Right kidney (tissue), 9 donors: ENCODE measurements at places on chromosomes 2 and 18.

DNA sequence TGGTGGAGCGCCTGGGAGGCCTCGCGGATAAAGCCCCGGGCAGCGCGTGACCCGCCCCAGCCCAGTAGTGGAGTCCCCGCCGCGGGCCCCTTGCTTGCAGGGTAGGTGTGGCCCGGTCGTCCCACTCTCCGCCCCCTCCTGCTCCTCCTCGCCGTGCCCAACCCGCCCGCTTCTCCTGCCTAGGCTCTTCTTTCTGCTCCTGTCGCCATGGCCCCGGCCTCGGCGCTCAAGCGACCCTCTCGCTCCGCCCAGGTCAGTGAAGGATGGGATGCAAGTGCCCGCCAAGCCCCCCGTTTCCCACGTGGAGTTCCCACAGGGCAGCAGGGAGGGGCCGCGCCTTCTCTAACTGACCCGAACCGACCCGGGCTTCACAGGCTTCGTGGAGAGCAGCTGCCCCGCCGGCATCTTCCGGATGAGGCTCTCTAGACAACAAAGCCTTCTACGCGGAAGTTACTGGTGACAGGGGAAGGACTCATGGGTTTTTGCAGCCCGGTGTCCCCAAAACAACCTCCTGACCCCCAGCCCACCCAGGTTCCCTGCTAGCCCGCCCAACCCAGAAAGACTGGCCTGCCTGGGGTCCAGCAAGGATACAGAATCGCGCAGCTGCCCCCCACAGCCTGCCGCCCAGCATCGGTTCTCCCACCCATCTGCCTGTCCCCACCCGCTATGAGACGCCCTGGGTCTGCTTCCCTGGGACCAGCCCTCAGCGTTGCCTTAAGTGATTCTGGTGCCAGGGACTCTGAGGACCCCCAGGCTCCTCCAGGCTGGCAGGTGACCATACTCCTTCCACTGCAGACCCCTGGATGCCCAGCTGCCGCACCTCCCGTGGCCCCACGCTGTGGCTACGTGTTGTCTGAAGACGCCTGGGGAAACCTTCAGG is 32.8 kb downstream of the TTC32 start:
- DNase-seq, result peak; percentile 78

DNA sequence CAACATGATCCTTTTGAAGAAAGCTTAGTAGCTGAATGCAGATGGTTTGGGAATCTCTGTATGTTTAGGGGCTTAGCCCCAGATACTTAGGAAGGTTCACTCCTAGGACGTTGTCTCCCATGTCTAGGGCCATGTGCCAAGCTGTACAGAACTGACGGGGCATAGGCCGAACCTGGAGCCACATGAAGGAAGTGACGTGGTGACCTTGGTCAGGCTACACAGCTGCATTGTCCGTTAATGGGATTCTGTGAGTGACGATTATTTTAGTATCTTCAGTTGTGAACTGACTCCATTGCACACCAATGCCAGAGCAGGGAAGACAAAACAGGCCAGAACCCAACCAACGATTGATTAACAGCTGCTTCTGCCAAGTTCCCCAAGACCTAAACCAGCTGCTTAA is 139.3 kb downstream of the TPO start:
- no peak for DNase-seq

DNA sequence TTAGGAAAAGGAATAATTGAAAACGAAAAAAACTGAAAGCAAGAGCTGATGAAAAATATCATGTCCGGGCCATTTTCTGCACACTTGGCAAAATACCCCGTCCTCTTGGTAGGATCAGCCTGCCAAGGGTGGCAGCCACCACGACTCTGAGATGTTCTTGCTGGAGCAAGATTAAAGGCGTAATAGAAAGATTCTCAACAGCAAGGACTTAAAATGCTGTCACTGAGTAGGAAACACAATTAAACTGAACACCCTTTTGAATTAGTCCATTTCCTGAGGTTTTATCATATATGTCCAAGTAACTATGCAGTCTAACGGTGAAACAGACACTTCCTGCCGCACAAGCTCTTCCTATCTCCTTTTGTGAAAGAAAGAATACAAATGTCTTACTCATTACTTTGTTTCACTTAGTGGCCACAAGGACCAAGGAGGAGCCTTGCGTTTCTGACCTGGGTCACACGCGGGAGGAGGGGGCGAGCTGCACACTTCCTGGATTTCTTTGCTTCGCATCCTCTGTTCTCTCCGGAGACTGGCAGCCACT is 222.7 kb downstream of the PIEZO2 start:
- peak; percentile 10 for DNase-seq

DNA sequence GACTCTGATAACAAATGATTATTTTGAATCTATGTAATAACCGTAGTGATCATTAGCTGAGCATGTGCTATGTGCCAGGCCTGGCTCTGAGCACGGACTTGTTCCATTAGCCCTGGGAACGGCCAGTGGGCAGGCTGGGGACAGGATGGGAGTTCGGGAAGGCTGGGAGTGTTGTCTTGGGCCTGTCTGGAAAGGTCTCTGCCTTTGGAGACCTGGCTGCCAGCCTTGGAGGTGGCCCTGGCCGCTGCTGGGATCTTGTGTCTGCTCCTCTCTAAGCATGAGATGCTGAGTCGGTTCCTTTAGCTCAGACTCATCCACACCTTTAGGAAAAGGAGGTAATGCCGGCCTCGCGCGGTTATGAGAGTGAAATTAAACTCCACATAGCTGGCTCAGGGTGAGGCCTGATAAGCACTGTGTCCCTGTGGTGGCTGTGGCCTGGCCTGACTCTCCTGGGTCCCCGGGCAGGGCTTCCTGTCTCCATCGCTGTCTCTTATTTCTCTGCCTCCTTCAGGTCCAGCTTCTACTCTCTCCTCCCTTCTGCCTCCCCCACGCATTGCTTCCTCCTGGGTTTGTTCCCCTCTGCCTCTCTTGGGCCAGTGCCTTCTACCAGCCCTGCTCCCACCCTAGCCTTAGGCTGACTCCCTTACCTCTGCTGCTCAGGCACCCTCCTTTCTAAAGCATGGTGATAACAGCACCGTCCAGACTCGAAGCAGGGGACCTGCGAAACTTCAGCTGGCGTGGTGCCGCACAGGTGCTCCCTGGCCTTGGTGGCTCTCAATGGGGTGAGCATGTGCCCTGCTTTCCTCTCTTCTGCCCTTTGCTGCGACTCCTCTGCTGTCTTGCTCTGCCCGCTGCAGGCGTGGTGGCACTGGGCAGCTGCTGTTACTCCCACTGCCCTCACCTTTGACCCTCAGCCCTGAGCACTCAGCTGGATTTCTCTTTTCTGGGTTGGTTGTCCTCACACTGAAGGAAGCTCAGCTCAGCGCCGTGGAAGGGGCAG is 41.8 kb downstream of the NCK2 start:
- DNase-seq, result no peak

- no peak for DNase-seq
These were observed 2.2 kb upstream of the IL1R1 start for GRCh38 chr2:102140377-102140776.

GRCh38 chr2:169828141-169828811 is 1.0 kb downstream of the UBR3 start:
- peak; percentile 41 for DNase-seq

DNA sequence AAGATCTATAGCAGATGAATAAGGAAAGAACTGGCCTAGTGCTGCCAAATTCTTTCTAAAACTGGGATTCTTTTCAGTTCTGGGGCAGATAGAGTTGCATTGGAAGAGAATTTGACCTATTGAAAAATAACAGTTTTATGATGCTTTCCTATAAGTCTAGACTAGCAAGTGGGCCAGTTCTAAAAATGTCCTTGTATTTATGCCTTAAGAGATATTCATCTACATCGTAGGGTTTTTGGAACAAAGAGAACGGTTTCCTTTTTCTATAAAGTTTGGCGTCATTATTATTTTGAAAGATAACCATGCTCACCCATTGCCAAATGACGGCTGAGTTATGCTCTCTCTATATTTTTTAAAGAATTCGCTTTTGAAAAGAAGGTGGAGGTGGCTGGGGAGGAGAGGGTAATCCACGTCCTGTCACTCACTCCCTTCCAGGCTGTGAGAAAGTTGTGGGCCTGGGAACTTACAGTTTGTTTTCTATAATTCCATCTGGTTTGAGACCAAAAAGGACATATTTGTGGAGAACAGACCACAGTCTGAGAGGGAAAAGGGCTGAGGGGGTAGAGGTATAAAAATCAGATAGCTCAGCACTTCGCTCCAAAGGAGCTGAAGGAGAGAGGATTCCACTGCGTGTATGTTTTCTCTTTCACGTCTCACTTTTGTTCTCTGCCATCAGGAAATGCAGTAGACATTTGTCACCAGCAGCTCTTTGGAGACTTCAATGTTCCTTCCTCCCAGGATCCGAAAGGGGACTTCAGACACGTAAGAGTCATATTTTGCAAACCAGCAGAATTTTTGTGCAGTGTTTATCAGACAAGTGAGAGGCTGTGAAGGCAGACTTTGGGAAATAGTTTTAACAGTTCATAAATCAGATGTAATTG is 281.9 kb upstream of the FN1 start:
- DNase-seq, result no peak
